ENCODE measurements at places on chromosomes 6 and 20. TPM values are rescaled to one million over a fixed set of nuclear protein-coding genes. Genes with fewer than 3 reads are reported as not detected.

SGK2 gene
- total RNA-seq = 0.70 TPM

MDC1 gene
- 60.7 TPM for total RNA-seq

KHDC1 gene
- total RNA-seq = 1.7 TPM

GJA10 gene
- not detected for total RNA-seq

SCUBE3 gene
- not detected for total RNA-seq

HLA-DOA gene
- total RNA-seq = 1.4 TPM

- no peak for DNase-seq
Observed at GRCh38 chr6:78251931-78252330, 599.1 kb downstream of the MEI4 start.

DNA sequence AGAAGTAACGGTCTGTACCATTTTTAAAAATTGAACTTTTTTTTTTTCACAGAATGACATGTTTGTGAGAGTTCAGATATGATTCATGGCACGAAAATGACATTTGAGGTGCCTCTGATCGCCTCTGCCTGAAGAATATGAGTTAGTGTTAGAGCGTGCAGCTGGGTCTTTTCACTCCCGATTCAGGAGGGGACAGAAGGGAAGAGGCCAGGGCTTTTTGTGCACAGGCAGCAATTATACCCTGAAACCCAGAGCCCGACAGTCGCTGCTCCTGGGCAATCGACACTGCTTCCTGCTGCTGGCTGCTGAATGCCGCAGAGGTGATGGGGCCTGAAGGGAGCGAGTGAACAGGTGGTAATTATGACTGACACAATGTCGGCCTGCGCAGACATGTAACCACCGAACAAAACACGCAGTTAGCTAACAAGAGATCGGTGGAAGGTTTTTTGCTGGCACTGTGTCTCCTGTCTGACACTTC is 652.0 kb upstream of the NOX3 start:
- DNase-seq = no peak

- no peak for DNase-seq
Observed at GRCh38 chr20:58634059-58634458, 17.0 kb upstream of the STX16 start.

DNA sequence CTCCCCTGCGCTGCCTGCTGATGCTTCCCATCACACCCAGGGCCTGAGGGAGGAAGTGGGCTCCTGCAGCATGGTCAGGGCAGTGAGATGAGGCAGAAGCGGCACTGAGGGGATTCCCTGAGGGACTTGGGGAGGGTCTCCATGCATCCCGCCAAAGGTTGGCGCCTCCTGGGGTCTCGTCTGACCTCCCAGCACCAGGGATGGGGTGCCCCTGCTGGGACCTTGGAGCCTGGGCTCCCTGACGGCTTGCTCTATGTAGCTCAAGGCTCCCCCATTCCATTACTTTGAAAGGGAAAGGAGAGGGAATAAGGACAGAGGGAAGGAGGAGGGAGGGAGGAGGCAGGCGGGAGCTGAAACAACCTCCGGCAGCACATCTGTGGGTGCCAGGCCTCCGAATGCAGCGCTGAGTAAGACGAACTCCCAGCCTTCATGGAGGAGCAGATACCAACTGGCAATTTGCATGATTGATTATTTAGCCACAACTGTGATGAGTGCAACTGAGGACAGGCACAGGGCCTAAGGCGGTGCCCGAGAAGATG is 259.3 kb downstream of the ERMARD start:
- DNase-seq = no peak

- DNase-seq = no peak
Observed at GRCh38 chr6:92000112-92000511, 1413.2 kb upstream of the MAP3K7 start.

- no peak for DNase-seq
Observed at GRCh38 chr20:353166-353565, 6.3 kb downstream of the NRSN2 start.

GRCh38 chr6:168514216-168514615 is 73.2 kb downstream of the SMOC2 start:
- DNase-seq = no peak

- no peak for DNase-seq
Observed at GRCh38 chr6:1473166-1473565, 83.8 kb downstream of the FOXF2 start.

DNA sequence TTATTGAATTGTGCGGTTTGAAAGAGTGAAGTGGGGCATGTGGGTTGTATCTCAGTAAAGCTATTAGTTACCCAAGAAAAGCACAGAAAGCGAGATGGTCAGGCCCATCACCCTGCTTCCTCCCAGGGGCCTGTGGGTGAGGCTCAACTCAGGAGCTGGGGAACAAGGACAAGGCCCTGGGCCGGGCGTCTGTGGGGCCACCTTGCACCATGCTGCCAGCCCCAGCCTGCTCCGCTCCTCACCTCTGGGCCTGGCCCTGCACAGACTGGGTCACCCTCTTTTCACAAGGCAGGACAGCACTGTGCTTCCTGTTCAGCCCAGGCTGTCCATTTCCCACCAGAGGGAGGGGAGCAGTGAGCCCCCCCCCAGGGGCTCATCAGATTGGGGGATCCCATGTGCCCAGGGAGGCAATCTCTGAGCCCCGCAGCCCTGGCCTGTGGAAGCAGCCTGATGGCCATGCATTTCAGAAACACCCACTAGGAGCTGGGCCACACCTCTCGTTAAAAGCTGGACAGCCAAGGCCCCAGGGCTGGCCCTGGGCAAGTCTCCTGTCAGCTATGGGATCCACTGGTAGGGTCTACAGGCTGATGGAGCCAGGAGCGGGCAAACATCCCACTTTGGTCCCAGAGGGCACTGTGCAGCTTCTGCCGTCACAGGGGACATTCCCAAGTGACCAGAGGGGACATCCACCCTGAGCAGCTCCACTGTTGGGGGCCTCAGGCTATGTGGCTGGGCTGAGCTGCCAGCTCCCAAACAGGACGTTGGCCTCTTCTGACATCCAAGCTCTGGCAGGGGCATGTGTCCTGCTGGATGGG is 55.9 kb downstream of the YTHDF1 start:
- DNase-seq = no peak

- no peak for DNase-seq
Observed at GRCh38 chr6:157116426-157116825, 206.9 kb downstream of the TMEM242 start.

All from CD4-positive, alpha-beta memory T cell (primary cell).